Fibroblast of upper back skin (primary cell): ENCODE measurements at places on chromosomes 13 and 19.

DNA sequence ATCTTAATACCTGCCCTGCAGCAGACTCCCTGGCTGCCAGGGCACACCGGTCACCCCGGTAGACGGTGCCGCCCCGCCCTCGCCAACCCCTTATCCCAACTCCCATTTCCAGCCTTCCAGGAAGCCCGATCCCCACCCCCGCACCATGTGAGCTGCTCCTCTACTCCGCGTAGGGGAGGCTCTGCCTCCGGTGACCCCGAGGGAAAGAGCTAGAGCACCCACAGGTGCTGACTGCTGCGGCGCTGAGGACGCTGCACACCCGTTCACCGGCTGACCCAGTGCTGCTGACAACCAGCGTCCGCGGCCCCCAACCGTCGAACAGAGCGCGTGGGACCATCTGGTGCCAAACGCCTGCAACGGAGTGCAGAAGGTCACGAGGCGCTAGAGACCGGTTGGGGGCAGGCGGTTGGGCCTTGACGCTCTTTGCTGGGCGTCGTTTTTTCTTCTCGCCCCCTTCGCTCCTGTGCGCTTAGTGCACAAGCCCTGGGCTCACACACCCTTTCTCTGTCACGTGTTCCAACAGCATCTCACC lies 59.6 kb upstream of the ZNF599 start:
- DNase-seq, result no peak

- no peak for DNase-seq
Observed at GRCh38 chr19:5154129-5154798, 185.4 kb downstream of the KDM4B start.

GRCh38 chr13:80787604-80788003 lies 446.7 kb upstream of the SPRY2 start:
- no peak for DNase-seq

GRCh38 chr13:91454666-91455065 lies 56.2 kb downstream of the GPC5 start:
- no peak for DNase-seq

- no peak for DNase-seq
Observed at GRCh38 chr13:112995395-112996191, 26.6 kb downstream of the MCF2L start.

GRCh38 chr19:38304352-38304865 lies 358 bp downstream of the C19orf33 start:
- DNase-seq, result no peak

DNA sequence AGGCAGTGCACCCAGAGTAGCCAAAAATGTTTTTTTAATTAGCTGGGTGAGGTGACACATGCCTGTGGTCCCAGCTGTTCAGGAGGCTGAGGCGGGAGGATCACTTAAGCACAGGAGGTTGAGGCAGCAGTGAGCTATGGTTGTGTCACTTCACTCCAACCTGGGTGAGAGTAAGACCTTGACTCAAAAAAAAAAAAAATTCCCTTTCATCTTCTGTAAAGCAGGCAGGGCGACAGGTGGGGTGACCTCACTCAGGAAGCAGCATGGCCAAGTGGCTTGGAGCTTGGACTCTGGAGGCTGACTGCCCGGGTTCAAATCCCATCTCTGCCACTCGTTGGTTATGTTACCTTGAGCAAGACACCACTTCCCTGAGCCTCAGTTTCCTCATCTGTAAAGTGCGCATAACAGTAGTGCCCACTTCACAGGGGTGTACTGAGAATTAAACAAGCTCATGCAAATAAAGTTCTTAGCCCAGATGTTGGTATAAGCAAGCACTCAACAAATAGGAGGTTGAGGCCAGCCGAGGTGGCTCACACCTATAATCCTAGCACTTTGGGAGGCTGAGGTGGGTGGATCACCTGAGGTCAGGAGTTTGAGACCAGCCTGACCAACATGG lies 48.3 kb downstream of the MAP4K1 start:
- DNase-seq, result no peak

- DNase-seq, result no peak
Observed at GRCh38 chr19:6682607-6683128, 12.7 kb upstream of the TNFSF14 start.

- no peak for DNase-seq
Observed at GRCh38 chr13:87311165-87311564, 360.0 kb upstream of the SLITRK5 start.
